Pancreas (tissue), 10 donors: ENCODE measurements at places on chromosomes 2 and 18. TPM values are rescaled to one million over a fixed set of nuclear protein-coding genes. Genes with fewer than 3 reads are reported as not detected.

The GPR45 gene
- total RNA-seq: not detected

The GALNT13 gene
- 0.09 TPM for total RNA-seq

The RUFY4 gene
- total RNA-seq: not detected

The TTN gene
- 3.3 TPM for total RNA-seq

The AQP12B gene
- total RNA-seq: 85.4 TPM

The KLHL41 gene
- 1.1 TPM for total RNA-seq

The GRHL1 gene
- 3.0 TPM for total RNA-seq

The GPR17 gene
- not detected for total RNA-seq

The COLEC12 gene
- total RNA-seq: 0.83 TPM

GRCh38 chr2:78431241-78431640 lies 594.3 kb upstream of the REG3G start:
- DNase-seq: no peak

DNA sequence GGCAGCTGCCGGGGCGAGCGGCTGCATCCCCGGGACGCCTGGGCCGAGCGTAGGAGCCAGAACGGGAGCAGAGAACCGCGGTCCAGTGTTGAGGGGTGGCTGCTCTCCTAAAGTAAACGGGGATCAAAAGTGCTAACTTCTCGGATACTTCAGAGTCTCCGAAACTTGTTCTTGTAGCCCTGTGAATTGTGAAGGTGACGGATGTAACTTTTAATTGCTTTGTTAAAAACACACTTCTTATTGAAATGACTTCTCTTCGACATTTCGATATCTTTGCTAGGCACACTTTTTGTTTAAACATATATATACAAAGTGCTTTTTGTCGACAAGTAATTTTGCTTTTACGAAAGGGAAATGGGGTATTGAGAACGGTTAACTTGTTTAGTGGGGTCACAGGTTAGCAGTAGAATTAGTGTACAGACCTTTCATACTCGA lies 540 bp downstream of the ATP9B start:
- no peak for DNase-seq

GRCh38 chr2:8437228-8437948 lies 244.5 kb upstream of the ID2 start:
- no peak for DNase-seq

GRCh38 chr18:34158881-34159690 lies 65.6 kb downstream of the NOL4 start:
- DNase-seq: peak; percentile 17

GRCh38 chr2:221562226-221562625 lies 9.9 kb downstream of the EPHA4 start:
- DNase-seq: no peak

GRCh38 chr2:218985325-218986091 lies 524 bp upstream of the FEV start:
- DNase-seq: no peak

DNA sequence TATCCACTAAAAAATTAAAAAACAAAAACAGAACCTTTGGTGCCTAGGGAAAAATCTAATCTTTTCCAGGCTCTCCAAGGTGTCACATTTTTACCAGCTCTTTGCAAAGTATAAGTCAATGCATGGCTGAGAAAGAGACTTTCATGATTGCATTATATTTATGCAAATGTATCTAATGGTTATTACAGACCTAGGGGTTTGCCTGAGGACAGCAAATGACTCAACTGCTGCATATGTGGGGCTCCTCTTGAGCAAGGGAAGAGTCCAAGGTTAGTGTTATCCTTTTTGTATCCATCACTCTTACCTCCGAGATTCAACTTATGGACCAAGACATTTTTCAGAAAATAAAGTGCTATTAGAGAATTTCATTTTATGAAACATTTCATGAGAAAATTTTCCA lies 33.9 kb upstream of the RMP24 start:
- no peak for DNase-seq

DNA sequence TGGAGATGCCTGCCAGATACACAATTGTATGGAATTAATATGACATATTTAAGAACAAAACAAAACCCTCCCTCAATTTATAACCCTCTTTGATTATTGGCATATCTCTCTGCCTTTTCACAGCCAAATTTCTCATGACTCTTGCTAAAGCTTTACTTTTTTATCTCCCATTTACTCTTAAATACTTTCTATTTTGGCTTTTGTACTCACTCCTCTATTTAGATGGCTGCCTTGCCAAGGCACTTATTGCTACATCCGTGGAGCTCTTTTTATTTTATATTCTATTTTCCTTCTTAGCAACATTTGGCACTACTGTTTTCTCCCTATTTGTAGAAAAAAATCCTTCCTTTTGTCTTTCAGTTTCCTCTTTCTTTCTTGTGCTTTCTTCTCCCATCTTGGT lies 466.4 kb upstream of the CWC22 start:
- no peak for DNase-seq

- no peak for DNase-seq
These were observed 339.3 kb downstream of the MYCN start for GRCh38 chr2:16279641-16280040.

DNA sequence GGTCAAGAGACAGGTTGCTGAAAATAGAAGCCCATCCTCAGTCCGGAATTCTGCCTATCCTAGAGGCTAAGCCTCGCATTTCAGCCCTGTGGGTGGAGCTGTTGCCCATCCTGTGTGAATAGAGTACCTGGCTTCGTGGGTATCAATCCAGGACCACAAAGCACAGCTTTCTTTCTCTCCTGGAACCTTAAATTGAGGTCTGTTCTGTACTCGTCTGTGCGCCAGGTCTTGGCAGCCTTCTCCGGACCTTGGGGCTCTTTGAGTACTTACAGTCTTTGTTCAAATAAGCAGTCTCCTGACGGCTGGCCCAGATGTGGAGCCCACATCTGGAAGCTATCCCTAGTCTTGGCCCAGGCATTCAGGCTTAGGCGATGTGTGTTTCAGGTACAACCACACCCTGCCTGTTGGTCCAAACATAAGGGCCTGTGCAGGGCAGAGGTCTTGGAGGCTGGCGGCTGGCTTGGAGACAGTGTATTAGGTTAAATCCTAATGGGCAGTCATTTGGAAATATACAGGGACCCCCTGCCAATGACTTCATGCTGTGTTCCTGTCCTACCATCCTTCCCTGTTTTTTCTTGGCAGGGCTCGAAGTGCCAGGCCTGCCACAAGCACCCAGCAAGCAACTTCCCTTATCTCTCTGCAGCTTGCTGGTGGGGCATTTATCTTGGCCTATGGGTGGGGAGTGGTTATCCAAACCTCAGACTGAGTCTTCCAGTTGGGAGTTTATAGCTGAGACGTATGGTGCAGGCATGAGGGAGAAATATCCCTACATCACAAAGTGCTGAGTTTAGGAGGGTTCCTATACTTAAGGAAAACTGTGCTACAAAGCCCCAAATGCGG lies 294.1 kb downstream of the BCL2 start:
- DNase-seq: no peak

DNA sequence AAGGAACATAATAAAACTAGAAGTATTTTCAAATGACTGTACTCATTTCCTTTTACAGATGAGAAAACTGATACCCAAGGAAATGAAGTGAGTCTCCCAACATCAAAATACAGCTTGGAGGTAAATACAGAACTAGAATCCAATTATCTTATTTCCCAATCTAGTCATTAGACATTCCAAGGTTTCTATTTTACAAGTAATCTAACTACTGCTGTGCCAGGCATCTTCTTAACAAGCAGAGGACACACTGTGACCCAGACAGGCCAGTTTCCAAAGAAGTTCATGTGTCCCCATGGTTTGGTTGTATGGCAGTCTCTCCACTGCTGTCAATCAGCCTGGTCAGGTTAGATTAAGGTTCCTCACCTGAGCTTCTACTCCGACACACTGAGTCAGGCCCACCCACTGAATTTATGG lies 143.5 kb downstream of the THADA start:
- DNase-seq: no peak

- no peak for DNase-seq
These were observed 78.8 kb upstream of the NEDD4L start for GRCh38 chr18:57965246-57965645.

DNA sequence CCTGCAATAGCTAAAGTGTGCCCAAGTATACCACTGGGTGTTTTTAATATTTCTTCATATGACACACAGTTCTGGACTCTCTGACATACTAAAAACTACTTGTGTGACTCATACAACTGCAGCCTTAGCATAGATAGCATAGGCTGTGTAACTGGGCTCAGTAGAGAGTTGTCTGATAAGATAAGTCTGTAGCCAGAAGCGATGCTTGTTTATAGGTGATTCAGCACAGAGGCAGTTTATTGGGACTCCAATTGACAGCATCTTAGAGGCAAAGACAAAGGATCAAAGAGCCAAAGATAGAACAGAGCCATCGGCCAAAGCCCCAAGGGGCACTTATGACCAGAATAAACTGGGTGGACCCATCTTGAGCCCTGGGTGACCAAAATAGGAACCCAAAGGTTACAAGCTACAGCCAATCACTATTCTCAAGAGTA lies 42.3 kb downstream of the AAK1 start:
- DNase-seq: no peak

DNA sequence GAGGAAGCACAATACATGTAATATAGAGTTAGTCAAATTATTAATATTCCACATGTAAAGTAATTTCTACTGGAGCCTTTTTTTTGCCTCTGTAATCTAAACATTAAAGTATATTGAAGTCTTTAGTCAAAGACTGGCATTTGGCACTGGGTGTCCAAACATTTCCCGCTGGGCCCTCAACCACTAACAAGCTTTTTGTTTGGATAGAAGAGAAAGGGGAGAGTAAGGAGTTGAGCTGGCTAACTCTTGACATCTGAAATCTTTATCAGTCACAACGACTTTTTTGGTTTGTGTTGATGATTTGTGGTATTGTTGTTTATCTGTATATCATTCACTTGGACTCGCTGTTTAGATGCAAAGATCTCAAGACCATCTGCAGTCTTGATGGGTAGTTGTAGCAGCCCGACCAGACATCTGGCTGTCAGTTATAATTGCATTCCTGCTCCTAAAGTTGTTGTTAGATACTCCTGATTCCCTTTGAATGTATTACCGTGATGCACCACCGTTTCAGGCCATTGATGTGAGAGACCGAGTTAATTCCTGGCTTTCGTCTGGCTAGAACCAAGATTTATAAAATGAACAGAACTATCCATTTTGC lies 379.6 kb downstream of the MTX2 start:
- DNase-seq: no peak

GRCh38 chr2:126643972-126644371 lies 12.0 kb upstream of the GYPC start:
- no peak for DNase-seq

GRCh38 chr2:109322111-109322510 lies 193.1 kb downstream of the SH3RF3 start:
- peak; percentile 68 for DNase-seq

DNA sequence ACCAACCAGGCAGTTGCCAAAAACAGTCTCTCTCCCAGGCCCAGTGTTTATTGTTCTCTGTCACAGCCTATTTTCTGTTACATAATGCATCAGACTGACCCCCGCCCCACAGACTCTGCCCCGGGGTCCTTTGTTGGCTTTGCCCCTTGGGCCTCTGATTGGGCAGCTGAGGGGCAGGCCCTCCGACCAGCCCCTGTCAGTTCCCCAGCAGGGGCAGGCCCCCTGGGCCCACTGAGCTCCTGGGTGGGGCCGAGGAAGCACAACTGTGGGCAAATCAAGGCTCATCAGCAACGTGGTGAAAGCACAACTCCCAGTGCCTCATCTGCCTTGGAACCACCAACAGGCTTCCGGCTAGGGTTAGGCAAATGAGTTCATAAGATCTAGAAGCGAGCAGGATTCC lies 160.1 kb upstream of the MYCN start:
- DNase-seq: no peak

DNA sequence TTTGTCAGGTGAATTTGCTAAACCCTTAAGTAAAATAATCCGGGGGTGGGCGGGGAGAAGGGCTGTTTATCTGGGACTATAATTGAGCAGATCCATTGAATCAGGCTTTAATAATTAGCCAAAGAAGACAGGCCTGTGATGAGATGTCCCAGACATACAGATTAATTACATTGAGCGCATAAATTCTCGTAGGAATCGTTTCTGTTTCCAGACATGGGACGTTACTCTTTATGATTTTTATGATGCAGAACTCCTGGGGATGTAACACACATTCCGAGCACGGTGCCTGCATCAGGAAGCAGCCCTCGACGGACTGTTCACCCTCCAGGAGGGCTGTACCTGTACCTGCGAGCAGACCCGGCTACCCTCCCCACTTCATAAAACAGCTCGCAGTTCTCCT lies 88.9 kb downstream of the SMIM21 start:
- DNase-seq: no peak

DNA sequence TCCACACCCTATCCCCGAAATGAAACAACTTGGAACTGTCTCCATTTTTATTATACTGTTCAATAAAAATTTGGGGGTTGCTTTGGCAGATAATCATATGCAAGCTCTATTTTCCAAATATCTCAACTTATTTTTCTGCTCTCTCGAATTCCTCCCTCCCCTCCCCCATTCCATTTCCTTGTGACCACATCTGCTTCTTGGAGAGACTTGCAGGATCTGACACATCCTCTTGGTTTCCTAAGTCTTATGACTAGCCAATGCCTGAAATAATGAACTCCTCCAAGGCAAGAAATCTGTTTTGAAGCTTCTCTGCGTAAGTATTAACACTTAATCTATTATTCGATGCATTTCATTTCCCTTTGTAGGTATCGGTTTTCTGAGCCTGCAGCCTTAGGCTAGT lies 16.1 kb downstream of the TGIF1 start:
- DNase-seq: no peak

GRCh38 chr18:6781142-6781714 lies 51.7 kb downstream of the ARHGAP28 start:
- no peak for DNase-seq

GRCh38 chr18:45528712-45529336 lies 86.5 kb upstream of the SLC14A2 start:
- no peak for DNase-seq

DNA sequence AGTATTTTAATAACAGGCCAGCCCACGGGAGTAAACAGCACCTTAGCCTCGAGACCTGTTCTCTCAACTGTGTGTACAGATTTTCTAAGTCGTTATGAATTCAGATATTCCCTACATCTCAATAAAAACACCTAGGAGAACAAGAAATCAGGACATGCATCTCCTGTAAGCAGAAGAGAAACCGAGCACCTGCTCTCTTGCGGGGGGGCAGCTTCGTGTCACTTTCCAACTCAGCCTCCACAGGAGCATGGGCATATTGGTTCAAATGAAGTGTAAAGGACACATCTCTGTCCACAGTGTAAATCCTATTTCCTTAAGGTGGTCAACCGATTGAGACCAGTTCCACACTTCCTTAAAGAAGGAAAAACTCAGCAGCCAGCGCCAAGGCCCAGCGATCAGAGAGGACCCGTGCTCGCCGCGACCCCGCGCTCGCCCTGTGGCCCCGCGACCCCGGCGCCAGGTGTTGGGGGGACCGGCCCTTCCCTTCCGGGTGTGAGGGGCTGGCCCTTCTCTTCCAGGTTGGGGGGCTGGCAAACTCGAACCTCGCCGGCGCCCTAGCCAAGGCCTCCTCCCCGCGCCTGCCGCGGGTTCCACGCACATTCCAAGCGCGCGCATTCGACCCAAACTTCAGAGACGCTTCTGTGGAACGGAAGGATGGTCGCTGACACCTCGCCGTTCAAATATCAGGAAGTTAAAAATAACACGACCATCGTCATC lies 652 bp downstream of the SH3YL1 start:
- DNase-seq: peak; percentile 30
